Esophagus squamous epithelium (tissue), 5 donors: ENCODE measurements at places on chromosomes 7 and 10.

- H3K27me3 ChIP-seq = no peaks in the 10 kb centered on the region
- no peak overlapping the region for H3K27ac ChIP-seq
- no peak overlapping the region for H3K4me3 ChIP-seq
- DNase-seq = no peak
- no peaks in the 10 kb centered on the region for H3K36me3 ChIP-seq
These were observed 135.3 kb downstream of the ICA1 start for GRCh38 chr7:8126601-8127167.

GRCh38 chr10:514137-514671, 175.3 kb downstream of the DIP2C start:
- DNase-seq = no peak
- no peaks in the 10 kb centered on the region for H3K36me3 ChIP-seq
- H3K4me3 ChIP-seq = no peak overlapping the region
- peaks cover 4% of the 10 kb centered on the region for H3K4me1 ChIP-seq
- H3K27ac ChIP-seq = peak overlapping the region; percentile 0
- no peaks in the 10 kb centered on the region for H3K27me3 ChIP-seq

DNA sequence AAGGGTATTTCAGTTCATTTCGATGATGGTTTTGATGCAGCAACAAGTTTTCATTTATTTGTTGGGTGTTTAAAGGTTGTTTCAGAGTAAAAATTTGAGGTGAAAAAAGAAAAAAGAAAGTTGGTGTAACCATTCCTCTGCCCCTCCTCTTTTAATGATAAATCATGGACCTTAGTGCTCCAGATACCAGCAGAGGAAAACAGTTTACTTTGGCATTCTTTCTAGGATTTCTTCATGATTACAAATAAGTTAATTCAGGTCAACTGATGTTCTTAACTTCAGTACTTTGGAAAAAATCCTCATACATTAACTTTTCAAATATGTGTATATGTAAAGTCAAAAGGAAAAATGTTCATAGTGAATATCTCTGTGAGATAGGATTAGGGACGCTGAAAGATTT, 2.0 kb upstream of the RBP4 start:
- peaks cover 9% of the 10 kb centered on the region for H3K4me1 ChIP-seq
- no peak overlapping the region for H3K4me3 ChIP-seq
- peaks cover 6% of the 10 kb centered on the region for H3K27me3 ChIP-seq
- no peak overlapping the region for H3K27ac ChIP-seq

GRCh38 chr7:86574006-86574405, 69.7 kb upstream of the GRM3 start:
- H3K27me3 ChIP-seq = no peaks in the 10 kb centered on the region
- DNase-seq = no peak
- no peak overlapping the region for H3K27ac ChIP-seq

GRCh38 chr10:103980288-103980906, 13.5 kb downstream of the SLK start:
- H3K36me3 ChIP-seq = no peaks in the 10 kb centered on the region
- H3K27me3 ChIP-seq = no peaks in the 10 kb centered on the region
- H3K4me3 ChIP-seq = no peak overlapping the region
- H3K4me1 ChIP-seq = no peaks in the 10 kb centered on the region
- H3K27ac ChIP-seq = no peak overlapping the region

DNA sequence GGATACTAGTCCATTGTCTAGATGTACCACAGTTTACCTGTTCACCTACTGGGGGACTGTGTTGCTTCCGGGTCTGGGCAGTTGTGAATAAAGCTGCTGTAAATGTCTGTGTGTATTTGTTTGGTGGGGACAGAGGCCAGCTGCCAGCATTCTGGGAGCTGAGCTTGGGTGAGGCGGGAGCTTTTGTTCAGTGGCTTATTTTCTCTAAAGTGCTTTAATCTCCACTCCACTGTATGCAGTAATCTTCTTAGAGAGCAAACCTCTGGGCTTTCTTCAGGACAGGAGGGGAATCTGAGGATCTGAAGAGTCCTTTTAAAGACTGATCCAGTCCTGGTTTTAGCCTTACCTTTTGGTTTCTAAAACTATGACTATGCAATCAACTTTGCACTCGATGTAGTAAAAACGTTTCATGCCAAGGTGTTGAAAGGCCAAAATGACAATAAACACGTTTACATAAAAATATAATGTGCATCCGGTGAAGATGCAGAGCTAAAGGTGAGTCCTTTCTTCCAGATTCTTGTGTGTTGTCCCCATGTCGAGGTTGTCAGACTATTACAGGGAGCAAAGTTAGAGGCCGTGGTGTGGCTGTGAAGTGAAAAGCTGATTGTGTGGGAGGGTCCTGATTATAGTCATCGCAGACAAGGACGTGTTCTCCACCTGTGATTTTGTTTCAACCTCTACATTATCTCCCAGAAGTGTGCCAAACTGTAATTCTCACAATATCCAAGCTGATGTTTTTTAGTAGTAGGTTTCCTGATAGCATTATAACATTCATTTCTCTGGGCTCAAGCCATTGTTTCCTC, 279.8 kb downstream of the CAMK1D start:
- H3K4me3 ChIP-seq = no peak overlapping the region
- no peaks in the 10 kb centered on the region for H3K27me3 ChIP-seq
- peaks cover 5% of the 10 kb centered on the region for H3K4me1 ChIP-seq
- H3K36me3 ChIP-seq = no peaks in the 10 kb centered on the region
- H3K27ac ChIP-seq = peak overlapping the region; percentile 51
